ENCODE measurements at places on chromosomes 6 and 20.

DNA sequence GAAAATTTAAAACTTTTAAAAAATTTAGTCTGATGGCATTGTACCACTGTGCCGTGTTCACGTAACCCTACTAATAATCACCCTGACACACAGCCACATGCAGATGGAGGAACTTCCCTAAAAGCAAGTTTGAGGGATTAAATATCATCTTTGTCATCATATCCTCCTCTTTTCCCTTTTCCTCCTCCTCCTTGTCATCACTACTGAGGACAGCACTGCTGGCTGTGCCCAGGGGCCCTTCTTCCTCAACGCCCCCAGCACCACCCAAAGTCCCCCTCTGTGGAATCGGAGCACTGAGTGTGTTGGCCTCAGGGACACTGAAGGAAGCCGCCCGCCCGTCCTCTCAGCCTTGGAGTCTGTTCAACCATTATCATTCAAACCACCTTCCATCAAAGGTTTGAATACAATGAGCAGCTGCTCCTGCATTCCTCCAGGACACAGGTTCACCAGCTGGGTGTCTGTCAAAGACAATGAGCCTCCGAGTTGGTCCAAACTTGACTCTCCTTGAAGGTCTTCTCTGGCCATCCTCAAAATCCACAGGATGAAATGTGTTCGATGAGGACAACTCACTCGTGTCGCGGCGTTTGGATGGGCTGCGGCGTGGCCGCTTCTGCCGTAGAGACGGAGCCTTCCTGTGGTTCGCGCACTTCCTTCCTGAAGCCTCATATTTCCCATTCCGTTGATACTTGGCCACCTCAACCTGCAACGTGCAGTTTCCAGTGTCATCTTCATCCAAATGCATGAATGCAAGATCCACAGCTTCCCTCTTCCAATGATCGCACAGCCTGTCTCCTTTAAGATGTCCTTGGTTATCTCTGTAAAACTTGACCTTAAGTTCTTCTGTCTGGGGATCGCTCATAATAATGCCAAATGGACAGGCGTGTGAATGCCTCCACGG is 23.3 kb downstream of the NQO2 start:
- DNase-seq = no peak

DNA sequence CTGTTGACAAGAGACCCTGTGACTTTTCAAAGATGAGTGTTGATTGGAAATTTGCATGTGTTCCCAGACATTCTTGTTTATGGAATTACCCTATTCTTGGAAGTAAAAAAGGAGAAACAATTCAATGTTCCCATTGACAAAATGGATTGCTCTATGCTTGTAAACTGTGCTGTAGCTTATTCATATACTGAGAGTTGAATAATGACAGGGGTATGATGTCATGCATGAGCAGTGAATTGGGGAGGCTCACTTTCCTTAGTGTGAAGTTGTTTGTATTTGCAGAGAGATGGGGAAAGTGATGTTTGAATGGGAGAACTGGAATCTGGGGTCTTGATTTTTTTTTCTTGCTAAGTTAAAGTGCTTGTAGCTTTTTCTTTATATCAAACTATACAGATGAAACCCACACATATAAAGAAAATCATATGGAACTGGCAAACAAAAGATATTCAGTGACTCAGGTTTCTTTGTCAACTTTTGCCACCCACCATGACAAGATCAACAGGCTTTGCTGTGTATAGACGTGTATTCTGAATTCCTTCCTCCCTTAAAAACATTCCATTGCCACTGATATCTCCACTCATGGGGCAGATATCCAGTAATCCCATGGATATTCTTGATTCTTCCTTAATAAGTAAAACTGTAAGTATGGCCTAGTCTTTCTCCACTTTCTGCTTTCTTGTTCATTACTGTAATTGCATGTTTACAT is 97.8 kb upstream of the JAG1 start:
- no peak for DNase-seq

- DNase-seq = no peak
Observed at GRCh38 chr20:47981222-47981621, 195.9 kb upstream of the SULF2 start.

DNA sequence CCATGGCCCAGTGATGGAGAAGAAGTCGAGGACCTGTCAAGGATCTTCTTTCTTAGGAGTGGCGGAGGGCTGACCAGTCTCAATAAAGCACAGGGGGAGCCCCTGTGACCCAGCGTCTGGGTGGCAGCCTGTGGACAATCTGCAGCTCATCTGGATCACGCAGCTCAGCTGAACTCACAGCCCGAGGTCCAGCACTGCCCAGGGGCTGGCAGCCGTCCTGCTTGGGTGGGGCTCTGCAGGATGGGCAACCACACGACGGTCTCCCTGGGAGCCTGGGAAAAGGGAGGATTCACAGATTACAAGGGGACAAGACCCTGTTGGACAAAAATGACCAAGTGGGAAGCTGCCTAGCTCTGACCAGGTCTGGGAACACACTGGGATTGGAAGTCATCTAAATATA is 110.8 kb downstream of the MYLK4 start:
- no peak for DNase-seq

DNA sequence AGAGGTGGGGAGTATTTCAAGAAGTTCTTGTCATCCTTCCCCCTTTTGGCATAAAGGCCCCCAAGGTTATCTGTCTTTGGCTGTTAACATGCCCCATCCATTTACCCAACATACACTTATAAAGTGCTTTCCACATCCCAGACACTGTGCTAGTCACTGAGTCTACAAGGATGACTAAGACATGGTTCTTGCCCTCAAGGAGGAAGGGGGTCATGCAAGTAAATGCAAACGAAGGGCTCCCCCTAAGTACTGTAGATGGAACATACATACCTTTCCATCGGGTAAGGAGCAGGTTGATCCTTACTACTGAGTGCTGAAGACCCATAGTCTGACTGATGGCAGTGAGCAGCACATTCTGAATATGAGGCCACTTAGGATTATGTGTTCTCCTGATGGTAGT is 38.3 kb downstream of the HECA start:
- DNase-seq = no peak

DNA sequence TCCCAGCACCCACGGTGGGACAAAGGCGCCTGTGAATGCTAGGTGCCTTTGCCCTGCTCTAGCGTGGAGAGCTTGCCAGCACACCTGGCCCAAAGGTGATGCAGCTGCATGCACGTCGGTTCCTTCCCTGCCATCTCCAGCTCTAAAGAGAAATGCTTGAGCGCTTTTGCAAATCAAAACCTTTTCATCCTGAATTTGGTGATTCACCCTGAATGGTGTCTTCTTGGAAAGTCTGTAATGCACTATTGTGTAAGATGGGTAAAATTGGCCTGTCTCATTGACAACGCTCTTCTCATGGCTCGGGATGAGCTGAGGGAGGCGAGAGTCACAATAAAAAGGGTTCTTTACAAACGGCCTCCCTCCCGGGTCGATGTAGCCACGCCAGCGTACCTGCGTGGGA is 103.1 kb upstream of the ID4 start:
- DNase-seq = no peak

GRCh38 chr20:60921022-60921622 is 330.9 kb upstream of the CDH4 start:
- no peak for DNase-seq

DNA sequence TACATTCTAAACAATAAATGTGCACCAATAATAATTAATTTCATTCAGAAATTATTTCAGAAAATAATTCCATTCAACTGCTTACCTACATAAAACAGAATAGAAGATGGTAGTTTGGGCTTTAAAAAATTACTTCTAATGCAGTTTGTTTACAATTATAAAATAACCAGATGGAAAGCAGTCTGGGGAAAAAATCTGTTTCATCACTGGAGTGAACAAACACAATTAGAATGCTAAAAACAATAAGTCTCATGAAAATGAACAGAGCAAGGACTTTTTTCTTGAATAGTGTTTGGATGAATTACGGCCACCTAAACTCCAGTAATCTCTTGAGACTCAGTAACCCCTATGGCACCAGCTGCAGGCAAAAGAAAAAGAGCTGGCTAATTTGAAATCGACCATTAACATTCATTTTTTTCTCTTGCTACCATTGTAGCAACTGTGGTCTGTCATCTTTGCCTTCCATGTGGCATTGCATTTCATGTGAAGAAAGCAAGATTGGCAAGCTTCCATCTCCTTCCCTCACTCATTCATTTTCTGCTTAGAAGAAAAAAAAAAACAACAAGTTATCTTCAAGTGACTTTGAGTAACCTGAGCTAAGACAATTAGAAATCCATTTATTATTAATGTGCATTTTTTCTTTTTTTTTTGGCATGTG is 88.4 kb upstream of the CEP85L start:
- no peak for DNase-seq

DNA sequence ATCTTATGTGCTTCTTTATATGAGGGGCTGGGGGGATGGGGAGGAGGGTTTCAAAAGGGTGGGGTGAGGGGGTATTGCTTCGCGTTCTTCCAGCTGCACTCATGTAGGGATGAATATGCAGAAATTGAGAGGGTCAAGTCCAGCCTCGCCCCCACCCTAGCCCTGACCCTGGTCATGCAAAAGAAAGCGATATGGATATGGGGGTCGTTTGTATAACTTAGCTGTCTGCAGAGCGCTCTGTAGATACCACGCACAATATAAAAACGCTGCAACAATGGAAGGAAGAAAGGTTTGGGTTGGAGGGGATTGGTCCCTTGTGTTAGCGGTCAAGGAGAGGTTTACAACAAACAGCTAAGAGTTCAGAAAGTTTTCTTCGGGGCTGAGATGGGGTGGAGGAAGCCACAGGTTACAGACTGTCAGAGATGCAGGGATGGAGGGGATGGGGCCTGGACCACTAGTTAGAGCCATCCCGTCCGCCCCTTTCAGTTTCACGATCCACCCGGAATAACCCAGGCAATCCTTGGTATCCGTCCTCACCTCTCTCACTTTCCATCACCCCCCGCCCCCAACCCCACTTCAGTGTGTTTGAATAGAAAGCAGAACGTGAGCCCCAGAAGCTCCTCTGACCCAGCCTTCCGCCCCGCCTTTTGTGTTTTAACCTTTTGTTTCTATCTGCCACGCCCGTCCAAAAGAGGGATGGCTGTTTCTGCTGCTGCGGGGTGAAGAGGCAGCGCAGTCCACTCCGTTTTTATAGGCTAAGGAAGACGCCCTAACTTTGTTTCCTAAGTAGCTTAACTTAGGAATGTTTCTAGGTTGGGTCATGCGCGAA is 73.5 kb downstream of the SOX4 start:
- no peak for DNase-seq

GRCh38 chr6:73004861-73005260 is 220.4 kb downstream of the KHDC1L start:
- no peak for DNase-seq

- no peak for DNase-seq
Observed at GRCh38 chr6:154602708-154603107, 92.2 kb upstream of the CNKSR3 start.

- no peak for DNase-seq
Observed at GRCh38 chr20:35854713-35855348, 83.0 kb downstream of the PHF20 start.

DNA sequence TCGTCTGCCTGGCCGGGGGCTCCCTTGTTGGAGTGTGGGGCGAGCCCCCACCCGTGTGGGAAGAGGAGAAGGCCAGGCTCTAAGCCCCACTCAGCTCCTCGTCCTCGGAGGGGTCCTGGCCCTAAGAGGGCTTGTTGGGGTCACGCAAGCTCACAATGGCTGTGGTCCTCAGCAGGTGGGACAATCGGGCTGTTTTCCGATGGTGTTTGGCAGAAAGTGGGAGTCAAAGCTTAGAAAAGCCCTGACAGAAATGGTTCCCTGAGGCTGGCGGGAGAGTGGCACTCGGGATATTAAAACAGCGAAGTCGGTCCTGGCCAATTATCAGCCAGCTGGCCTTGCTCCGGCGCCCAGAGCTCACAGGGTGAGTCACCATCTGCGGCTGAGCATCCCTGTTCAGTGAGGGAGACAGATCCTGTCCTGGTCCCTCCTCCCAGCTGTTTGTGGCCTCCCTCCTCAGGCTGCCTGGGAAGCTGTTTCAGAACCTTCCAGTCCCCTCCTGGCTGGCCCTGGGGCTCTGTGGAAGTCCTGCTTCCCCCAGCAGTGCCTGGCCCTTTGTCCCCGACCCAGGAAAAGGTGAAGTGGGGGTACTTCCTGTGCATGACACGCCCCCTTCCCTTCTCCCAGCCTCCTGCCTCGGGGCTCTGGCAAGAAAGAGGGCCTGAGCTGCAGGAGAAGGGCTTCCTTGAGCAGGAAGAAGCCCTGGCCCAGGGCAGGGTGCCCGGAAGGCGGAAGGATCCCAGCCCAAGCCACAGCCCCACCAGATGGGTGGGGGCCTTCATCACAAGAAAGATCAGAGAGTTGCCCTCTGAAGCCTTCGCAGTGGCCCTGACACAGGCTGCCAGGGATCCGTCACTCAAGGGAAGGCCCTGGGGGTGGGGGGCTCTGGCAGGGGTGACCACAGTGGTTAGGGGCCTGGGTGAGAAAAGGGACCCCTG is 53.6 kb upstream of the BHLHE23 start:
- no peak for DNase-seq

GRCh38 chr6:157229132-157229618 is 94.1 kb downstream of the TMEM242 start:
- DNase-seq = no peak

- no peak for DNase-seq
Observed at GRCh38 chr20:38543014-38543906, 37.7 kb upstream of the ADIG start.

- DNase-seq = no peak
Observed at GRCh38 chr6:3453413-3454272, 3.2 kb downstream of the SLC22A23 start.

DNA sequence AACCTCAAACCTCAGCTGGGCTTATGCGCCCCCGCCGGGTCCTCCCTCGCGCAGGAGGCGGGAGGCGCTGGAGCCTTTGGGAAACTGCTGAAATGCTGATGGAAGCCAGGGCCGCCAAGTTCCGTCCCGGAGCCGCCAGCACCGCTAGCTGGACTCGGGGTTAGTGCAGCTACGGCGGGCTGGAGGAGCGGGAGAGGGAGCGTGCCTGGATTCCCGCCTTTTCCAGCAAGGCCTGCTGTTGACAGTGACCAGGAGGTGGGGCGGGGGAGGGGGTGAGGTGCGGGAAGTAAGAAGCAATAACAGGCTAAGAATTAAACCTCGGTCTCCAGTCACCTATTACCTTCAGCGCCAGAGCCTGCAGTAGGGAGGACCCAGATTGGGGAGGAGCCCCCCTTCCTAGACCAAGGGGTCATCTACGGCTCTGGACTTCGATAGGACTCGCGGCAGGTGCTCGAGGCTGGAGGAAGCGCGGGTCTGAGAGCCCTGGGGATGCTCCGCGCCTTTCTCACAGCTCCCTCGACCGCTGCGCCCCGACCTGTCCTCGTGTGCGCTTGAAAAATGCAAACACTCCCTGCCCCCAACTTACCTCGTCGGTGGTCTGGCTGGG is 20.5 kb downstream of the COL9A1 start:
- DNase-seq = no peak

DNA sequence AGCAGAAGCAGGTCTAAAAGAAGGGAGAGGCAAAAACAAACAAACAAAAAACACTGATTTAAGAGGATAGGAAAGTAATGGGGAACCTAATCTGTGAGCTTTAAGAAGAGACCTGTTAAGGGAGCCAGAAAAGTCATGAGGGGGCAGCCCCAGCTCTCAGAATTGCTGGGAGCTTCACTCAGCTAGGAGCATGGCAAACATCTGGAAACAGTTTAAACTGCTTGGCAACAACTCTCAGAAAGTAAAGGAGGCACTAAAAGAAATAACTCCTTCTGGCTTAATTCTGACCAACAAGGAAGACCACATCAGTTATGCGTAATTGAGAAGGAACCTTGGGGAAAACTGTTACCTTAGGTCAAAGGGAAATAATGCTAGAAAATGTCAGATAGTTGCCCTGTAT is 121.4 kb downstream of the LAMP5 start:
- no peak for DNase-seq
